Stimulated activated CD4-positive, alpha-beta T cell treated with anti-CD3 and anti-CD28 coated beads, TNF-alpha, amount 100 ng/mL, for 48 hours (primary cell): ENCODE measurements at places on chromosomes 13 and 19.

GRCh38 chr19:15452111-15453047 is 2.6 kb upstream of the WIZ start:
- DNase-seq = no peak

- no peak for DNase-seq
These were observed 516.7 kb upstream of the HTR2A start for GRCh38 chr13:47413526-47413925.

DNA sequence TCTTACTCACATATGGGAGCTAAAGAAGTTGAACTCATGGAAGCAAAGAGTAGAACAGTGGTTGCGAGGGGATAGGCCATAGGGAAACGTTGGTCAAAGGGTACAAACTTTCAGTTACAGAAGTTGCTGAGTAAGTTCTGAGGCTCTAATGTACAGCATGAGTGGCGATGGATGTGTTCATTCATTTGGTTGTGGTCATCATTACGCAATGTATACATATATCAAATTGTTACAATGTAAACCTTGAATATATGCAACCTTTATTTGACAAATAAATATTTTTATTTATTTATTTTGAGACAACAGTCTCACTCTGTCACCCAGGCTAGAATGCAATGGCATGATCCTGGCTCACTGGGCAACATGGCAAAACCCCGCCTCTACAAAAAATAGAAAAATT is 38.7 kb downstream of the ZIC5 start:
- no peak for DNase-seq

- no peak for DNase-seq
These were observed 7.2 kb downstream of the DNAJC15 start for GRCh38 chr13:43030548-43030947.

- no peak for DNase-seq
These were observed 296.8 kb upstream of the SGCG start for GRCh38 chr13:22883956-22884355.
